ENCODE measurements at places on chromosomes 16 and 17. TPM values are rescaled to one million over a fixed set of nuclear protein-coding genes. Genes with fewer than 3 reads are reported as not detected.

Gene KIF19
- not detected for polyA plus RNA-seq

Gene C16orf78
- not detected for polyA plus RNA-seq

Gene HEATR3
- polyA plus RNA-seq: 5.7 TPM

Gene LGALS9B
- not detected for polyA plus RNA-seq

Gene MMP15
- 0.45 TPM for polyA plus RNA-seq

Gene TUBB3
- polyA plus RNA-seq: 96.4 TPM

All from GM23248 (cell line).